ENCODE measurements at places on chromosomes 12 and 14. TPM values are rescaled to one million over a fixed set of nuclear protein-coding genes. Genes with fewer than 3 reads are reported as not detected.

RTL1 gene
- not detected for total RNA-seq

NFATC4 gene
- 14.6 TPM for total RNA-seq

PIWIL1 gene
- not detected for total RNA-seq

AQP6 gene
- total RNA-seq: not detected

VRTN gene
- not detected for total RNA-seq

PARP11 gene
- 1.9 TPM for total RNA-seq

SPTB gene
- total RNA-seq: 2.0 TPM

SERPINA5 gene
- total RNA-seq: 0.42 TPM

ITGB7 gene
- not detected for total RNA-seq

IL26 gene
- total RNA-seq: not detected

LRP1-AS gene
- not detected for total RNA-seq

- DNase-seq: no peak
These were observed 6.7 kb downstream of the HOXC5 start for GRCh38 chr12:54039417-54040147.

- no peak for DNase-seq
These were observed 31.8 kb downstream of the MAX start for GRCh38 chr14:65070471-65070976.

DNA sequence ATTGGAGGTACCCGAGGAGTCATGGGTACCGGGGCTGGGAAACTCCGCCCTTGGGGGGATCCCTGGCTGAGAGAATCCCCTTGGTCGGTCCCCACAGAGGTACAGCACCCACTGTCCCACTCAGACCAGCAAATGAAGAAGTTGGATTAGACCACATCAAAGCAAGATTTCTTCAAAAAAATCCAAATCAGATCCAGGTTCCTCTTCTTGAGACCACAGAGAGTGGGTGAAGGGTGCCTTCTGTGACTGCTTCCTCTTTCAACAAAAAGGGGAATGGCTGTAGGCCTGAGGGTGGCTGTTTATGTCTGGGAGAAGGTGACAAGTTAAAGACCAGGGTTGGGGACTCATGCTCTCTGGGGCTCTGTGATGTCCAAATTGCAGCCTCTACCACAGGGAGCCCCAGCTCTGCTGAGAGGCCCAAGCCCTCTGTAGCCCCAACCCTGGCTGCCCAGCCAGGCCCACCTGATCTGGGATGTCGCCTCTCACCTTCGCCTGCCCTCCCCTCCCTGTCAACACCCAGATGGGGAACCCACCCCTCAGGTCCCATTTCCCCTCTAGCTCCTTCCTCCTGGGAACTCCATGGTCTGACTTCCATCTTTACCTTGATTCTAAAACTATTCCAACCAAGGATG is 50.9 kb downstream of the ZFP36L1 start:
- DNase-seq: no peak

DNA sequence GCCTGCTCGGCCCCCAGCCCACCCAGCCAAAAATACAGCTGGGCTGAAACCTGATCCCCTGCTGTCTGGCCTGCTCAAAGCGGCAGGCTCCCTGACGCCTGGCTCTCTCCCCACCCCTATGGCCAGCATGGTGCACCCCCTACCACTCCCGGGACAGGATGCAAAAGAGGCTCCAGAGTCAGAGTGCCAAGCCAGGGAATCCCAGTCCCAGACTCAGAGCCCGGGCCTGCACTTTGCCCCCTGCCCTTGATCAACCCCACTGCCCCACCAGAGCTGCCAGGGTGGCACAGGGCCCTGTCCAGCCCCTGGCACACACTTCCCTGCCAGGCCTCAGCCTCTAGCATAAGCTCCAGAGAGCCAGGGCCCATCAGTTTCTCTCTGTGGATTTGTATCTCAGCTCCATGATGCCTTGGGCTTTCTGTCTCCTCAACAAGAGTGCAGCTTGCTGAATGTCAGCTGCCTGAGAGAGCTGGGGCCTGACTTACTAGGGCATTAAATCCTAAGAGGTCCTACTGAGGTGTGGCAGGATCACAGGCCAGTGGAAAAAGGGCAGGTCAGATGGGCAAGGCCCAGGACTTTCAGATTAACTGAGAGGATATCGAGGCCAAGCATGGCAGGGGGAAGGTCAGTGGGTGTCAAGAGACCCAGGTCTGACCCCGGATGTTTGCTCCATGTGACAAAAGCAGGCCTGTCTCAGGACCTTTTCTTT is 13.9 kb downstream of the ACVRL1 start:
- no peak for DNase-seq

GRCh38 chr12:1108276-1108675 is 117.3 kb downstream of the ERC1 start:
- no peak for DNase-seq

DNA sequence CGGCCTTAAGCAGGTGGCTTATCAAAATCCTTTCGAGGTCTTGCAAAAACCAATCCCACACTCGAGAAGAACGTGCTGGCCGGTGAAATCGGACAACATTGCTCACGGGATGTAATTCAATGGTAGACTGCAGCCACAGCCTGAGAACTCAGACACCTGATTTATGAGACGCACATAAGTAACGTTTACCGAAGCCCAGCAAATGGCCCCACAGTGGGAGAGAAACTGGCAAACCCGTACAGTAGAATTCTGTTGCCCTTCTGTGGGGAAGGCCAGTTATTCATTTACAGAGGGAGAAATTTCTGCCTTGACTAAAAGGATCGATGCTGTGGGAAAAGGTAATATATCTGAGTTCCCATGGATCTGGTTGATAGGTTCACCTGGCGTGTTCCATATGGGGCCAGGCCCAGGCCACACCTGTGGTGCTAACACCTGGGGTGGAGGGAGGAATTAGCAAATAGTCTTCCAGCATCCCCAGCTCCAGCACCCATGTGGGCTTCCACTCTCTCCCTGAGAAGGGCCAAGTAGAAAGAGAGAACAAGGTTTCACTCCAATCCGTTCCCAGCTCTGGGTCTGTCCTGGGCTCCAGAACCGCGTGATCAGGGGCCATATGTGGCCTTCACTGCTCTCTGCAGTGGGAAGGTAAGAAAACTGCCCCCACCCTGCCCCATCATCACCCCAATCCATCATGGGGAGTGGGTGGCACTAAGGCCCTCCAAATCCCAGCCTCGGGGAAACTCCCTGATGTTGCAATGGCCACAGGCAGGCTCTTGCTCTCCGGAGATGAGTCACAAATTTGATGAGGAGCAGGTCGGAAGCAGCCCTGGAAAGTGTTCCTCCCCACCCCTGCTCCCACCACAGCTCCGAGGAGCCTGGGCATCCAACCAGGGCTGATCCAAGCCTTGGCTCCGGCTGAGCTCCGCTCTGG is 12.7 kb downstream of the BDKRB1 start:
- peak; percentile 91 for DNase-seq

DNA sequence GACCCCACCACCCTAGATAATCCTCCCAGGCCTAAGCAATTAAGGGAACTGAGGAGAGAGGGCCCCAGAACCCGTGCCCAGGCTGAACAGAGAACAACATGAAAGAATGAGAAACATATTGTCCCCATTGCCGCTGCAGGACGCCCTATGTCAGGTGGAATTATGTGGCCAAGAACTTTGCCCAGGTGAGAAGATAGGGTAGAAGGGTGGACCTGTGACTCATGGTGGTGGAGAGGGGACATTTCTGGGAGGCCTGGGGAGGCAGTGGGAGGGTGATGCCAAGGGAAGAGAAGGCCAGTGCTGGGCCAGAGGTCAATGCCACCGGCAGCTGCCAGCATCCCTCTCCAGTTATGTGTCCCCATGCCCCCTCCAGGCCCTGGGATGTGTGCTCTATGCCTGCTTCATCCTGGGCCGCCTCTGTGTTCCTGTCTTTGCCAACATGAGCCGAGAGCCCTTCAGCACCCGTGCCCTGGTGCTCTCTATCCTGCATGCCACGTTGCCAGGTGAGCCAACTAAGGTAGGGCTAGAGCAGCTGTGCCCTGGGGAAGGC is 15.5 kb downstream of the SOAT2 start:
- DNase-seq: no peak

DNA sequence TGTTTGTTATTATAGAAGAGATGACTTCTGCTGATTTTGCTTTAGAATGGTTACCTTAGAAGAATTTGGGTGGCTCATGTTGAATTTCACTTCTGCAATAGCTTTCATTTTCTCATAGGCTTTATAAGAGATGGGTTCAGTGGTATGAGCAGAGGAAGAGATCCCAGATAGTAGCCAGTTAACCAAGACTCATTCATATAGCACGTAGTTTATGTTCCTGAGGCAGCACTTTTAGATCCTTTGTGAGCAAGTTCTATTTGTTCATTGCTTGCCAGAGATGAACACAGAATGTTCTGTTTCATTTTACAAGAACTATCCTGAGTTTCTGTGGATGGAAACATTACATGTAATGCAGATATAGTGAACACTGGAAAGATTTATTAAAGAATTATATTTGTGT is 32.2 kb downstream of the RAB21 start:
- no peak for DNase-seq

- no peak for DNase-seq
These were observed 23.3 kb downstream of the ZC2HC1C start for GRCh38 chr14:75092698-75093097.

DNA sequence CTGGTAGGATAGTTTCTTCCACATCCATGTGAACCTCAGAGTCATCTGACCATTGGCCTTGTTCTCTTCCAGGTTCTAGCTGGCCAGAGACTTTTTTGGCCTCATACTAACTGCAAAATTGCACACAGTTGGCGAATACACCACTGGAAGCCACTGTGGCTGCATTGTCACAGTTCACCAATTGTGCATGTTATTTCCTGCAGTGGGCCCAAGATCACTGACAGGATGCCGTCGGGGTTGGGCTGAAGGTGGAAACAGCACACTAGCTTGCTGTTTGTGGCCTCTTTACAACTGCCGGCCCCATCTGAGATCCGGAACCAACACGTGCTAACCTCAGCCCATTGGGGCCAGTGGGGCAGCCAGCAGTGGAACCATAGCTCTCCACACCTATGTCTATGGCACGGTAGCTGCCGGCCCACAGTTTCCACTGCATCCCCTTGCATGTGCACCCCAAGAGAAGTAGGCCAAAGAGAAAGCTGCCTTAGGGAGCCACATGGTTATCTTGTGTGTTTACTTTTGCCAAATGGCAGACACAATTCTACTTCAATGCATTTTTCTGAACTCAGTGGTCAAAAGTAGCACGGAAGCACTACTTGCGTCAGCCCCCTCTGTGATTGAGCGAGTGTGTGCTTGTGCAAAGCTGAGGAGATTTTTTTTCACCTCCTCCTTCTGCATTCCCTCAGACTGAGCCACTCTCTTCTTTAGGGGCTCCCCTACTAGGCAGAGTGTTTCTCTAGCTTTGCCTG is 464.0 kb downstream of the RAD51B start:
- DNase-seq: no peak

DNA sequence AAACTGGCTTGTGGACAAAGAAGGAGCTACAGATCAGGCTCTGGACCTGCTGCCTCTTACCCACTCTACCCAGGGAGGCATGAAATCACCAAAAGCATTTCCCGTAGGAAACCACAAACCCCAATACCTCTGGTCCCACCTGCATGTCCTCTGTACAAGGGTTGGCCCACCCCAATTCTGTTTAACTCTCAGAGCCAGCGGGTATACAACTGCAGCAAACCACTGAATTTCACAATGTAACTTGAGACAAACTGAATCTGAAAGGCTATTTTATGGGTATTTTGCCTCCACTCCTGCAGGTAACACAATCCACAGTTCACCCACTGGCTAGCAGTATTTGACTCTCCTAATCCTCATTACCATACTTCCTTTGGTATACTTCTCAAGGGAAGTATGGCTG is 16.5 kb downstream of the SIX1 start:
- DNase-seq: no peak

DNA sequence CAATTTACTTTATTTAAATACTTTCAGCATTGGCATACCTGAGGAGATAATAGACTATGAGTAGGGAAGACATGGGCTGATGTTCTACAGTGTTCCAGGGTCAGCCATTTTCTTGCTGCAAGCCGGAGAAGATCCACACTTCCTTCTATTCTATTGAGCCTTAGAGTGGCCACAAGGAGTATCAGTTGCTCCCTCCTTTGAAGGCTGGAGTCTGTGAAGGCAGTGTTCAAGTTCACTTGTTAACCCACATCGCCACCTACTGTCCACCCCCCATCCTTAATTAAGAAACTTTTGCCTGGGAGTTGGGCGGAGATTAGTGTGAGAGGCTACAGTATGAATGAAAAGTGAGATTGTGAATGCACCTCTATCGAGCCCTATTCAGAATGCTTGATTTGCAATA is 666.6 kb downstream of the NRXN3 start:
- DNase-seq: peak; percentile 67

- DNase-seq: no peak
These were observed 417.2 kb upstream of the NOVA1 start for GRCh38 chr14:27015065-27015464.

DNA sequence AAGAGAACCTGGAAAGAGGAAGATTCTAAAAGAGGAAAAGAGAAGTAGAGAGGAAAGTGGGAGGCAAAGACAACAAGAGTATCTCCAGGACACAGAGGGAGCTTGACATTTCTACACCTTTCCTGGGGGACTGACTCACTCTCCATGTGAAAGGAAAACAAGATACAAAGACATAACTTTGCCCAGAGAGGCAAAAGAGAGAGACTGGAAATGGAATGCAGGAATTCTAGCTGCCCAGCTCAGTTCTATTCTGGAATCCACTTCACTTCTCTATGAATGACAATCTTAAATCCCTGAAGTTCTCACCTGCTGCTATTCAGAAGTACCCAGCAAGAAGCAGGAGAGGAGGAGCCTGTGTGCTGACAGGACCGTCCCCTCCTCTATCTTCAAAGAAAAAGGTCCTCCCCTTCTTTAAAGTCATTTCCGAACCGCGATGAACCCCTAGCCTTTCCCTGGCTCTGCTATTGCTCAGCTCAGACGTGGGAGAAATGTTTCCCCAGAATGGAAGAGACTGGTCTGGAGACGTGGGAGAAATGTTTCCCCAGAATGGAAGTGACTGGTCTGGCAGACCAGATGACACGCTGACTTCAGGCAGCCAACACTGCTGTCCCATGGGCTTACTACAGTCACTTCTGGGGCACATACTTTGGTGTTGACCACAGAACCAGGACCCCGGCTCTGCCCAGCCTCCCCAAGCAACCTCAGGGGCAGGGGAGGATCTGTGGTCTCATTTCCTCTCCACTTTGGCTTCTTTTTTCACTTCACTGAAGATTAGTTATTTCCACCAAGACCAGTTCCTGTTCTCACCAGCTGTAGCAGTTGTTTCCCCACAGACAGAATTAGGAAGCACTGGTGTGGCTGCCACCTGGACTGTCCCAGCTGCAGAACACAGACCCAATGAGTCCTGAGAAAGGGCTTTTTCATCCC is 8.3 kb downstream of the FMNL3 start:
- DNase-seq: no peak

All from SJSA1 (cell line).